NCI-H510A (cell line): ENCODE measurements at places on chromosomes 1 and 21.

- no peak for DNase-seq
Observed at GRCh38 chr1:6795661-6796060, 10.4 kb downstream of the CAMTA1 start.

- DNase-seq, result no peak
Observed at GRCh38 chr1:95287081-95287480, 53.1 kb downstream of the RWDD3 start.

GRCh38 chr1:74396933-74397332, 115.5 kb downstream of the LRRC53 start:
- DNase-seq, result no peak

GRCh38 chr21:32956061-32956656, 69.6 kb upstream of the OLIG2 start:
- DNase-seq, result no peak

GRCh38 chr1:159600894-159601293, 13.3 kb downstream of the APCS start:
- DNase-seq, result no peak

- DNase-seq, result no peak
Observed at GRCh38 chr21:38178653-38179470, 77.9 kb upstream of the KCNJ15 start.

- DNase-seq, result no peak
Observed at GRCh38 chr1:16307222-16307621, 45.1 kb downstream of the FBXO42 start.
